AG20443 (cell line): ENCODE measurements at places on chromosomes 3 and 15.

DNA sequence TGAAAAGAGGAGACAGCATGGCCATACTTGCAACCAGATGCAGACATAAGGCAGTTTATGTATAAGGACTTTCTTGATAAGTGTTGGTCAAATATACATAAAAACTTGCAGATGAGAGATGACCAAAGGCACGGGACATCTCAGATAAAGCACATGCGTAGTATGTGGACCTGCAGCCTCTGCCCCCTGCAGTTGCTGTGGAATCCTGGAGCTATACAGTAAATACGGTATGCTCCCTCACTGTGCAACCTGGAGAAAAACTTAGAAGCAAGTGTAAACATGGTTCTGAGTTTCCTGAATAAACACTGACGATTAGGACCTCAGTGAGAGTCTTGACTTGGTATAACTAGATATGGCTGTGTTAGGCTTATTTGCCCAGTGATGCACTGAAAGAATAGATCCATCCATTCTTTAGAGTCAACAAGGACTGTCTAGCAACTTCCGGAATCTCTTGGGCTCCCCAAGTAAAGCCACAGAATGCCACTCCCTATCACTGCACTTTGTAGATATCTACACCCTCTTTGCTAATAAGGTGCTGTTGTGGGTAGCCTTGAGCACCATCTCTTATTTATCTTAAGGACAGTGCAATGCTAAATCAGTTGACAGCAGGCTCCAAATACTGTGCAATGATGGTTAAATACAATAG lies 40.2 kb downstream of the GJD2 start:
- no peak for DNase-seq

- no peak for DNase-seq
These were observed 6.8 kb downstream of the CDAN1 start for GRCh38 chr15:42730135-42730534.

- no peak for DNase-seq
These were observed 67.5 kb downstream of the TMEM39A start for GRCh38 chr3:119395923-119396358.

DNA sequence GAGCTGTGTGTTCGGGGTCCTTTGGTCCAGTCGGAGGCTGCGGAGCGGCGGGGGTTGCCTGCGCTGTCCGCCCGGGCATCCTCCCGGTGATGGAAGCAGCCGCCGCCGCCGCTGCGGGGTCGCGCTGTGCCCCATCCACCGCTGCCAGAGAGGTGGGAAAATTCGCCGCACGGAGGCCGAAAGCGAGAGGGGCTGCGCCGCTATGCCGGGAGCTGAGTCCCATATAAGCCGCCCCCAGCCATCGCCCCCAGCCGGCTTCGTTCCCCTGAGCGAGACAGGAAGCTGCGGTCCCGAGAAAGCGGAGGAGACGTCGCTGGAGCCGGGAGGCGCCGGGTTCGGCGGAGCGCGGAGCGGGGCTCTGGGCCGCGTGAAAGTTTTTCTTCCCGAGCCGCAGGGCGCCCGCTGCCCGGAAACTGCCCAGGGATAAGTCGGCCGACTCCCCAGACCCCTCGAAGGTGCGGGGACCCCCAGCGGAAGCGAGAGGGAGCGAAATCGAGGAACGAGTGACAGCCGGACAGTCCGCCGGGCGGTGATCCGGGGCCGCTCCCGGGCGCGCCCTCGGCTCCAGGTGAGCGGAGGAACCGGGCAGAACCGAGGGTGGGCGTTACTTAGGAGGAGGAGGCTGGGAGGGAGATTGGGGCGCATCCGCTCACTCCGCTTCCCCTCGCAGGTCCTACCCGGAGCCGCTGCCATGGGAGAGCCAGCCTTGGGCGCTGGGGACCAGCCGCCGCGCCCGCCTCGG lies 574 bp downstream of the CHST2 start:
- peak; percentile 56 for DNase-seq

GRCh38 chr3:65633018-65633638 lies 405.6 kb downstream of the MAGI1 start:
- no peak for DNase-seq

DNA sequence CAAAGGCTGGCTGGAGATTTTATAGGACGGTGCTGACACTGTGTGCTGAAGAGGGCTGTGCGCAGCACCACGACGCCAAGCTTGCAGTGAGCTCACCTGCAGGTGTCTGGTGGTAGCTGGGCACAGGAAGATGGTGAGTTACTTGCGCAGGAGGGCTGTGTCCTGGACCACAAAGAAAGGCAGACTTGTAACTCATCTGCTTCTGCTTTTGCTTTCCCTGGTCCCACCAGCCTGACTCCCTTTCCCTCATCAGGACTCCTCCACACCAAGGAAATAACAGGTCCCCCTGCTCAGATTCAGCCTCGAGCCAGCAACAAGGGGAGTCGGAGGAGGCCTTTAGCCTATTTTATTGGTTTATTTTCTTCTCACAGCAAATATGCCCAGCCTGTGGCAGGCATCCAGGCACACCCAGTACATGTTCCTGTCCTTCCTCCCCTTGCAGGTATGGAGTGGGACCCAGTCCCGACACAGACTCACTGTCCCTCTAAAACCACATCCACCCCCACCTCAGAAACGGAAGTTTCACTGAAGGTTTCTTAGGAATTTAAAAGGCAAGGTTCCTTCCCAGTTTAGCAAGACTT lies 35.6 kb upstream of the FLNB start:
- no peak for DNase-seq

DNA sequence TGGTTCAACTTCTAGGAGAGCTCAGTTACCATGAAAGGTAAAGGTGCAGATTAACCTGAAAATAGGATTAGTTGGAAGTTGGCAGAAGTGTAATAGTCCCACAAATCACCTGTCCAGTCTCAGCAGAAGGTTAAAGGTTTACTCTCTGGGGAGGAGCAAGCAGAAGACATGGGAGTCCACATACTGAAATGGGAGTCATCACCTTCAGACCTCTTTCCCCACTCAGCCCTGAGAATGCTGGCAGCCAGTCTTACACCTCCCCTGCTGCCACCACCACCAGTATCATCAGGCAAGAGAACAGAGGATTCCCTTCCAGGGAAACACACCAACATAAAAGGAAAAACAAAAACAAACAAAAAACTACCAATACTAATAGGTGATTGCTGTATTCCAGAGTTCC lies 13.8 kb upstream of the PLA2G4D start:
- DNase-seq: no peak

- no peak for DNase-seq
These were observed 21.8 kb downstream of the CTSH start for GRCh38 chr15:78923015-78923414.

DNA sequence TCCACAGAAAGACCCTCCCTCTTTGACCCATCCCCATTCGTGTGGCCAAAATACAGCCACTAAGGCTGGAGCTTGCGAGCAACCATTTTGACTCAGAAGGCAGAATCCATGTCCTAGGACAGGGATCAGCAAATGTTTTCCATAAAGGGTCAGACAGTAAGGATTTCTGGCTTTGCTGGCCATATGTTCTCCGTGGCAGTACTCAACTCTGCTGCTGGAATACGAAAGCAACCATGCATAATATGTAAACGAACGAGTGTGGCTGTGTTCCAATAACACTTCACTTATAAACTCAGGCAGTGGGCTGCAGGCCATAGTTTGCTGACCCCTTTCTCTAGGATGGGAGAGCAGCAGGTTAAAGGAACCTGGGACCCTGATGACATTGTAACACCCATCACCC lies 77.6 kb upstream of the WNT5A start:
- no peak for DNase-seq

GRCh38 chr3:171776411-171776810 lies 33.9 kb downstream of the PLD1 start:
- no peak for DNase-seq

DNA sequence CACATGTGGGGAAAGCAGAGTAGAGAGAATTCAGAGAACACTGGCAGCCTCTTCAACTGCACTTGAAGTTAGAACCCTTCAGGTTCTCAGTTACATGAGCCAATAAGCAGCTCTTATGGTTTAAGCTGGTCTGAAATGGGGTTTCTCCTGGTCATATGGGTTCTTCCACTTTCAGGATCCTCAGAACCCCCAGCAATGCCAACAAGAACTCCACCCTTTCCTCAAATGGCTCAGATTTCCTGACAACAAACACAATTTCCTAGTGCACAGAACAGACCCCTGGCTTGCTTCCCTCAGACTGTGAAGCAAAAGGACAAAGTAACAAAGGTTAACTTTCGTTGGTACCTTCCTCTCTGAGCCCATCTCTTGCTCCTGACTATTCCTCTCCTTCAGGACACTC lies 23.9 kb upstream of the FRMD4B start:
- no peak for DNase-seq

DNA sequence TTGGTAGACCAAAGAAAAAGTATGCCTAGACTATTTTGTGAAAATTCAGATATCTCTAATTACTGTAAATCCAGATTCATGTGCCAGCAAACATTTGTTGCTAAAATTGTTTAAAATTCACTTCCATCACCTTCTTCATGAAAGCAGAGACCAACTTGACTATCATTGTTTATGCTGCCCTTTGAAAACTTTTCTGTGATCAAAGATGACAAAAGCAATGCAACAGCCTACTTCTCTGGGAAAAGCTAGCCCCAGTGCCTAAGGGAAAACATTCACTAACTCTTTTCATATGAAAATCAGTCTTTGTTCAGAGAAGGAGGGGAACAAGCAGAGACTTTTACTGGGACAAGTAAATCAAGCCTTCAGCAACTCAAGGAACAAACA lies 178.0 kb upstream of the P2RY1 start:
- DNase-seq: no peak
